ENCODE measurements at places on chromosomes 2 and 18.
A peak's percentile ranks its signal among the peaks of the same experiment; 100 is the strongest.

DNA sequence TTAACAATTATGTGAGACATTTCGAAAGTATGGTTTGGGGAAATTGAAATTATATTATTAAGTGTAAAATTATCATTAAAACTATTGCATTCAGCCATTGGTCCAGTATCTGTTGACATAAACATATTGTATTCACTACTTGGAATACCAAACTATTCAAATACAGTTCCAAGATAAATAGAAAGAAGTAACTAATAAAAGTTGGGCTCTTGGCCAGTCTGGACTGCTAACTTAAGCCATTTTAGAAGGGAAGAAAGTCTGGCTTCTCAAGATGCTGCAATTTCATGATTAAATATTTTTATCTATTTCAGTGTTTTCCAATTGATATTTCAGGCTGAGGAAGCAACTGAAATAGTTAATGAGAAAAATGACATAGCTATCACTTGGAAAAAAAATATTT lies 109.8 kb upstream of the CHRNA1 start:
- no peak for DNase-seq

DNA sequence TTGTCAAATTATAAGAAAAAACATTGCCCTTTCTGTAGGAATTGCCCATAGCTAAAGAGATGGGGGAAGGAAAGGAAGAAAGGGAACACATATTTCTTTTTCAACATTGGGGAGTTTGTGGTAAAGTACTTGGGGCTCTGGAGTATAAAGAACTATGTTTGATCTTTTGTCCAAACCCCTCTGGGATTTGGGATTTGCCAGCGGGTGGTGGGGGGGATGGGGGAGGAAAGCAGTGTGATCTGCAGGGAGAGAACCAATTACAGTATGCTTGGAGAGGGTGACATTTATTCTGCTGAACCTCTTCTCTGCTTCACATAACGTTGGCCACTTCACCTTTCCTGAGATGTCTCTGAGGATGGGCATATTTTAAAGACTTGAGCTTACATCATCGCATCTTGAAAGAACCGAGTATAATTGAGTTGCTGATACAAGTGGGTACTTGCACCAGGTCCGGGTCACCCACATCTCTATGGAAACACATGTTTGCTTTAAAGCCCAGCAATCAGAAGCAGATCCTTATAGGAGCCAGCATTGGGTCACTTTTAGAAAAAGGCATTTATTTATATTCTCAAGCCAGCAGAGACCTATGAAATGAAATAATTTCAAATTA lies 73.1 kb downstream of the SPATS2L start:
- no peak for DNase-seq

DNA sequence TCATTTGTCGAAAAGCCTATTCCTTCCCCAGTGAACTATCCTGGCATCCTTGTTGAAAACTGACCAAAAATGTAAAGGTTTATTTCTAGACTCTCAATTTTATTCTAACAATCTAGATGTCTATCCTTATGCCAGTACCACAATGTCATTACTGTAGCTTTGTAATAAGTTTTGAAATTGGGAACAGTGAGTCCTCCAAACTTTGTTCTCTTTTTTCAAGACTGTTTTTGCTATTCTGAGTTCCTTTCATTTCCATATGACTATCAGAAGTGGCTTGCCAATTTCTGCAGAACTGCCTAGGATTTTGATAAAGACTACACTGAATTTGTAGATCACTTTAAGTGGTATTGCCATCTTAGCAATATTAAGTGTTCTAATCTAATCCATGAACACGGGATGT lies 9.7 kb downstream of the STARD7 start:
- no peak for DNase-seq

GRCh38 chr18:59540780-59541179 lies 156.4 kb downstream of the CCBE1 start:
- no peak for DNase-seq

DNA sequence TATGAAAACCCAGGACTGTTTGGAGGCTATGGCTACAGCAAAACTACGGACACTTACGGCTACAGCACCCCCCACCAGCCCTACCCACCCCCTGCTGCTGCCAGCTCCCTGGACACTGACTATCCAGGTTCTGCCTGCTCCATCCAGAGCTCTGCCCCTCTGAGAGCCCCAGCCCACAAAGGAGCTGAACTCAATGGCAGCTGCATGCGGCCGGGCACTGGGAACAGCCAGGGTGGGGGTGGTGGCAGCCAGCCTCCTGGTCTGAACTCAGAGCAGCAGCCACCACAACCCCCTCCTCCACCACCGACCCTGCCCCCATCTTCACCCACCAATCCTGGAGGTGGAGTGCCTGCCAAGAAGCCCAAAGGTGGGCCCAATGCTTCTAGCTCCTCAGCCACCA lies 12.1 kb downstream of the HOXD3 start:
- no peak for DNase-seq

DNA sequence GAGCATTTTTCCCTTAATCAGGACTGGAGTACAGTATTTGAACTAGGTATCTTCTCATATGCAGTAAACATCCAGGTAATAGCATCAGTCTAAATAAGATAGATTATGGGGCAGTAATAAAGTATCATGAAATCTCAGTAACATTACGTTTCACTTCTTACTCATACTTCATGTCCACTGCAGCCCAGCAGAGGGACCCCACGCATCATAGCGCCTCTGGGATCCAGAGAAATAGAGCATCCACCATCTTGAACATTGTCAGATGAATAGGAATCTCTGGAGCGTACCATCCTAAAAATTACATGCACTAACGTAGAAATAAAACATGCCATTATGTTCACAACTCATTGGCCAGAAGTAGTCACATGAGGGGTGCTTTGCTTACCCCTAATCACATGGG lies 499.0 kb downstream of the CPS1 start:
- no peak for DNase-seq

GRCh38 chr18:69752737-69753380 lies 194.8 kb downstream of the CD226 start:
- no peak for DNase-seq

- no peak for DNase-seq
Measured at GRCh38 chr2:238785528-238785860, 62.4 kb upstream of the TWIST2 start.

DNA sequence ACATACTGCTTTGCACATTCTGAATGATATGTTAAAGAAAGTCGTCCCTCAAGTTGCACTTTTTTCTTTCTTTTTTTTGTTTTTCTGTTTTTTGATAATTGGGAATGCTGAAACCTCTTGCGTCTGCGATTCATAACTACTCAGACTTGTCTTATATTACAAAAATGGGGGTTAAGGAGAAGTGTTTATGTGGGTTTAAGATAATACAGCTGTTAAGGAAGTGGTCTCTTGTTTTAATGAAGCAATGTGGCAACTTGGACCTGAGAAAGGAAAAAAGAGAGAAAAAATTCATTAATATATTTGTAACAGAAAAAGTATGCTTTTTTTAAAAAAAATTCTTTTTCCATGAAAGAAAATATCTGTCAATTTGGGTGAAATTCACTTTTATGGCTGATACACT lies 268.5 kb upstream of the CCDC68 start:
- no peak for DNase-seq

- no peak for DNase-seq
Measured at GRCh38 chr2:29902356-29902755, 19.0 kb downstream of the ALK start.

GRCh38 chr2:64626963-64627760 lies 26.6 kb downstream of the SERTAD2 start:
- DNase-seq = peak; percentile 61

DNA sequence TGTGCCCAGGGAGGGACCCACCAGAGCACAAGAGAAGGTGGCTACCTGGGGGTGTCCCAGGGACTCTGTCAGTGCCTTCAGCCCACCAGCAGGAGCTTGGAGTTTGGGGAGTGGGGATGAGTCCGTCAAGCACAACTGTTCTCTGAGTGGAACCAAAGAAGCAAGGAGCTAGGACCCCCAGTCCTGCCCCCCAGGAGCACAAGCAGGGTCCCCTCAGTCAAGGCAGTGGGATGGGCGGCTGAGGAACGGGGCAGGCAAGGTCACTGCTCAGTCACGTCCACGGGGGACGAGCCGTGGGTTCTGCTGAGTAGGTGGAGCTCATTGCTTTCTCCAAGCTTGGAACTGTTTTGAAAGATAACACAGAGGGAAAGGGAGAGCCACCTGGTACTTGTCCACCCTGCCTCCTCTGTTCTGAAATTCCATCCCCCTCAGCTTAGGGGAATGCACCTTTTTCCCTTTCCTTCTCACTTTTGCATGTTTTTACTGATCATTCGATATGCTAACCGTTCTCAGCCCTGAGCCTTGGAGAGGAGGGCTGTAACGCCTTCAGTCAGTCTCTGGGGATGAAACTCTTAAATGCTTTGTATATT lies 14.0 kb downstream of the ITM2C start:
- no peak for DNase-seq

- DNase-seq = no peak
Measured at GRCh38 chr18:50312296-50313030, 25.0 kb upstream of the CXXC1 start.

GRCh38 chr2:119517433-119517832 lies 6.8 kb downstream of the SCTR start:
- peak; percentile 64 for DNase-seq

DNA sequence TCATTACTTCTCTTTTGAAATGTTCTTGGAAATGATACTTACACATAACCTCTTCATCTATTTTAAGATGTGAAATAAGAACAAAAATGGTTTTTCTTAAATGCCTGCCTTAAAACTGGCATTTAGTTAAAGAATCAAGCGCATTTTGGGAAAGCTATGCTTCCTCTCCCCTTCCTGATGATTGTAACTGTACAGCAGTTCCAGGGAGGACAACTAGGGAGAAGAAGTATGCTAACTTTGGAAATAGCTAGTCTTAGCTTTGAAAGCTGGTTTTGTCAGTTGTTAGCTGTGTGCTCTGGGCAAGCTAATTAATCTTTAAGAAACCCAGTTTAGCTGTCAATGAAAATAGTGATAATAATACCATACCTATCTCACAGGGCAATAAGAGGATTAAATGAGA lies 8.4 kb upstream of the ADCYAP1 start:
- no peak for DNase-seq

DNA sequence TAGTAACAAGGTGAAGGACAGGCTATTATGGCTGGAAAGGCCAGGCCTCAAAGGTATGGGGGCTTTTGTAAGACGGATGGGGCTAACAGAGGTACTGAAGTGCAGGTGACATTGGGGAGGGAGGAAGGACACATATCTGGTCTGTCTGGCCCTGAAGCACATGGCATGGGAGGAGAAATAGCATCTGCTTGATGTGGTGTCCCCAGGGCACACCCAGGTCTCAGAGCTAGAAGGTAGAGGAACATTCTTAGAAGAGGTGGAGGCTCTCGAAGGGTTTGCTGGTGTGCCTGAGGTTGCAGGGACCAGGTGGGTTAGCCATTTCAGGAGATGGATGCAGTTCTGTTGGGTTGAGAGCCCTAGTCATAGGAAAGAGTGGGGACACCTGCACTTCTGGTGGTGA lies 9.5 kb downstream of the RALB start:
- no peak for DNase-seq

DNA sequence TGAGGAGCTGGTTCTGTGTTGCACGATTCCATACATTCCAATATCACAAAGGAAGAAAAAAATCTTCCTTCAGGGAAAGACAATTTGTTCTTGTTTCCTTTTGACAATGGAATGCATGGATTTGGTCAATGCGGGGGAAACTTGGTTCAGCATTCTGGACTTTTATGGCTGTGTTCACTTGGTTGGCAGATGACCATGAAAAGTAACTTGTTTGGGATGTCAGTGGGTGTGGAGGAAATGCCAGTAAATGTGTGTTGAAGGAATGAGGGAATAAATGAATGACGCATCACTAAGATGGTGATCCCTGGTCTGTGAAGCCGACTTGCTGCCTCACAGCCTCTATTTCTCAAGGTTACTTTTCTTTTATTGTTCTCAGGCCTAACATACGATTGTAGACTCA lies 53.7 kb downstream of the THUMPD2 start:
- DNase-seq = no peak

DNA sequence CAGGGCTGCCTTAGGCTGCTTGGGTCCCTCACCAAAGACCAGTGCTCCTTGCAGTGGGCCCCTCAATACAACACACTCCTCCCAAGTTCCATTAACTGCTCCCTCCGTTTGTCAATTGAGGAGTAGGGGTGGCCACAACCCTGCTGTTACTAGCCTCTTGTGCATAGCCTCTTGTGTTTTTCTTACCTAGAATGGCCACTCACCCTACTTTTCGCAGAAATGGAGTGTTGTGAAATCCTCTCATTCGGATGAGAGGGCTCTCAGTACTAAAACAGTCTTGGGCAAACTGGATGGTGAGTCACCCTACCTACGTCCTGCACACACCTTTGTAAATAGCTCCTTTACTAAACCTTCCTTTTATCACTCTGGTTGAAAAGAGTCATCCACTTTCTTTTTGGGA lies 253.9 kb downstream of the OSR1 start:
- DNase-seq = no peak

All from SK-N-SH (cell line).